ENCODE measurements at places on chromosomes 3 and 15.

GRCh38 chr3:155079468-155079745 lies 712 bp upstream of the MME start:
- DNase-seq = no peak

DNA sequence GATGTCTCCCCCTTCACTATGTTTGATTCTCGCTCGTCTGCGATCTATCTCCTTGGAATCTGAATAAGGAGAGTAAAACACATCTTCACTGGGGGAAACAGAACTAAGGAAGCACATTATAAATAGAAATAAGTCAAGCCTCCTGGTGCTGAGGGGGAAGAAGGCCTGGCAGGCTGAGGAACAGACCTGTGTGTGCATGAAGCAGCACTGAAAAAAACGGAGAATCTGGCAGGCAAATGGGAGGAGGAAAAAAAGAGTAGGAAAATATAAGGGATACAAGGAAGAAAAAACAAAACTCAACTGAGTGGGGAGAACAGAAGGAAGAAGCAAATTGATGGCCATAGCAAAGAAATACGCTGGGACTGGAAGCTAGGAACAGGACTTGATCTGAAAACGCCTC lies 25.7 kb downstream of the PARP16 start:
- DNase-seq = no peak

- no peak for DNase-seq
These were observed 319.0 kb downstream of the MECOM start for GRCh38 chr3:169344465-169344864.

DNA sequence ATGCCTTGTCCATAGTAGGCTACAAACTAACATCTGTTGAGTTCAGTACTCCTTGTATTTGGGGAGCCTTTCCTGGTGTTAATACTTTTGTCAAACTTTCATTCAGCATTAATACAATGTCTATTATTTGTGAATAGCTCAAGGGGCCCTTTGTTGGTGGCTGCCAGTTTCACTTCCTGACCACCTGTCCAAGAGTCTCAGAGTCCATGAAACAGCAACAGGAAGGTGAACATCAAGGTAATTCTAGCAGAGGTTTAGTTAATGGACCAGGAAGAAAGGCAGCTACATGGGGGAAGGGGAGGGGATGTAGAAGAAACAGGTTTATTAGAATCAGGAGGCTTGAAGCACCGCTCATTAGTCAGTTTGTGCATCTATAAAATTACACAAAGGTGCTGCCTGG lies 386.9 kb downstream of the PDCD6IP start:
- DNase-seq = no peak

DNA sequence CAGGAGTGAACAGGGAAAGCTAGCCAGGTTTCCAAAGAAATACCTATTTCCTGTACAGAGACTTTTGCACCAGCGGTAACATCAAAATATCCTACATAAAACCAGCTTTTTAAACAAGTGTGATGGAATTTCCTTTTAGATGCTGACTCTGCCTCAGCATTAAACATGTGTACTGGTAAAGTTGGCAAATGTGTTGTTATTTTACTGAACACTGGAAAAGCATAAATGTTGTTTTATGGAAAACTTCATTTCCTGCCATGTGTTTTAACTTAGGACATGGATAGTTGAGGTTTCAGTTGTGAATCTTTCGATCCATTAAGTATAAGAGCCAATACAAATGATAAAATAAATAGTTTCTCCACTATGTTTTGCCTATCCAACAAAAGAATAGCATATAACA lies 15.7 kb downstream of the OXNAD1 start:
- DNase-seq = no peak

DNA sequence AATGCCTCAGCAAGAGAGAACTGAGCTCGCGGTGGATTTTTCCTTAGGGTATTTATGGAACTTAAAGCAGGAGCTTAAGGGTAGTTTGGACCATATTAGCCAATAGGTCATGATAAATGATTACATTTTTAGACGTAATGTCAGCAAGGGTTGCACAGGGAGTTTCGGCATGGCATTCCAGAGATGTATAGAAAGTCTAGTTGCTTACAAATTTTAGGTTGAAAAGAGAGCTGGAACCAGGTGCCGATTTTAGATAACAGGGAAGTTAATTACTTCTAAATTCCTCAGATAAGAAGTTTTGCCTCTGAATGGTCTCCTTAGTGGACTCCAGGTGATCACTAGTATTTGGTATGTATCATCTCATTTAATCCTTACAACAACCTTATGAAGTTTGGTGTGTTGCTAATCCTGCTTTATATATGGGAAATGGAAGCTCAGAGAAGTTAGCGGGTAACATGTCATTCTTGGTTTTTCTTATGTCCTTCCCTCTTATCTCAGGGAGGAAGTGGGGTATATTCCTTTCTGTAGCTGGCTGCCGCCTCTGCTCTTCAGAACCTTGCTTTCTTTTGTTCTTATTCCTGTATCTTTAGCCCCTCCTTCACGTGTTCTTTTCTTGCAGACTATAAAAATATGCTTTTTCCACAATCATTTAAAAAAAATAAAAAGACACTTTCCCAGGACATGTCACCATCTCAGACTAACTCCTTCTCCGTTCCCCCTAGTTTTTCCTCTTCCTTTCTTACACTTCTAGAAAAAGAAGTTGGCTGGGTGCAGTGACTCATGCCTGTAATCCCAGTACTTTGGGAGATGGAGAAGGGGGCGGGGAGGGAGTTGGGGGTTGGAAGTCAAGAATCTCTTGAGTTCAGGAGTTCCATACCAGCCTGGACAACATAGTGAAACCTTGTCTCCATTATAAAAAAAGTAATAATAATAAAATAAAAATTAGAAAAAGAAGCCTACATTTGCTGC lies 25.7 kb downstream of the IQGAP1 start:
- DNase-seq = no peak

DNA sequence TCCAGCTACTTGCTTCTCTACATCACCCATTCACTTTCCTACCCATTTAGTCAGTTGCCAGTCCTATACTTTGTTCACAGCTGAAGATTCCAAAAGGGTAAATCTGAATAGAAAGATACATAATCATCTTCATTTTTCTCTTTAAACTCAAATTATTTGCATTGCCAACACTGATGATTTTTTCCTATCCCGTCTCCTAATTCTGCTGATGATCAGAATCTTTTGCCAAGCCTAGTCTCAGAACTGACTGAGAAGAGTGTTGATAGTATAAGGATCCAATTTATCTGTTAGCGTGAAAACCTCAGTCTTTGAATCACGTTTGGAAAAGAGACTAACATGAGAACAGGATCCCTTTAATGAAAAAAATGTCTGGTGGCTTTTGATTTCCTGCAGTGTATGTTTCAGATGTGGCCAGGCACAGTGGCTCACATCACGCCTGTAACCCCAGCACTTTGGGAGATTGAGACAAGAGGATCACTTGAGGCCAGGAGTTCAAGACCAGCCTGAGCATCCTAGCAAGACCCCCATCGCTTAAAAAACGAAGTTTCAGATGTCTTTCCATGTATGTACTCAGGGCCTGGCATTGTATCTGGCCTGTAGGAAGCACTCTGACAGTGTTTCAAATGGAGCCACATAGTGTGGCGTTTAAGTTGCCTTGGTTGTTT lies 169.4 kb downstream of the KLHL25 start:
- DNase-seq = no peak

GRCh38 chr3:31210068-31210645 lies 315.7 kb upstream of the GADL1 start:
- DNase-seq = no peak
